ENCODE measurements at places on chromosomes 6 and 20.

- no peak for DNase-seq
Observed at GRCh38 chr6:11330413-11330760, 97.9 kb upstream of the NEDD9 start.

- no peak for DNase-seq
Observed at GRCh38 chr20:24049081-24049480, 60.5 kb upstream of the GGTLC1 start.

- no peak for DNase-seq
Observed at GRCh38 chr6:118444796-118445195, 103.3 kb upstream of the PLN start.

DNA sequence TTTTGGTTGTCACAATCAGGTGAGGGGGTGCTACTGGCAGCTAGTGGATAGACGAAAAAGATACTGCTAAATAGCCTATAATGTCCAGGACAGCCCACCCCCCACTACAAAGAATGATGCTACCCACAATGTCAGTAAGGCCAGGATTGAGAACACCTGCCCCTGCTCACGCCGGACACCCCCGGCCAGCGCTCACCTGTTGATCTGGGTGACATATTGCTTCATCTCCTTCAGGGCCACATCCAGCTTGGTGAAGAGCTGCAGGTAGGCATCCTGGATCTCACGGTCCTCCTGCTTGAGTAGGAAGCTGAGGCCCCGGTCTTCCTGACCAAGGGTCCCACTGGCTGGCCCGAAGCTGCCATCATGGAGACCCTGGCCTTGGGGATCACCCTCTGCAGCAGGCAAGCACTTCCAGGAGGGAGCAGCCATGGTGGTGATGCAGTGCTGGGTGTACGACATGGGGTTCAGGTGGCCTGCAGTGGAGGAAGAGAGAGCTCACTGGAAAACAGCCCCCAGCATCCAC is 178.6 kb downstream of the PREX1 start:
- no peak for DNase-seq

GRCh38 chr6:80456724-80457438 is 350.4 kb downstream of the BCKDHB start:
- DNase-seq: no peak

- DNase-seq: peak; percentile 45
Observed at GRCh38 chr6:25962149-25963127, at the start of gene TRIM38. Gene TRIM38 (plus strand): TSS chr6:25962802. CDS start chr6:25966523, 3,721 bp downstream.

GRCh38 chr6:53312355-53312754 is 36.4 kb downstream of the ELOVL5 start:
- DNase-seq: no peak

DNA sequence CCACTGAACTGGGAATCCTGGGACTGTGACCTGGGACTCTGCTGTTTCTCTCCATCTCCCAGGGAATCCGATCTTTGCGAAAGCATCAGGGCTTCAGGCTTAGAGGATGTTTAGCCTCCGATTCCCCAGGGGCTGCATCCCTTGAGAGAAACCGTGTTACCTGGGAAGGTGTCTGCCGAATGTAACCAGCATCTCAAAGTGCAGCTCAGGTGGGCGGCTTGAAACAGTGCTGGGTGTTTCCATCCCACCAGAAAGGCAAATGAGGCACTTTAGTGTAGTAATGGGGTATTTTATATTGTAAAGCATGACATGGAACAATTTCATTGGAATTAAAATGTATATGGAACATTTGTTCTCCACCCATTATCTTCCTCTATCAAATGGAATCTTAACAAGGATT is 15.2 kb downstream of the CDH4 start:
- no peak for DNase-seq

DNA sequence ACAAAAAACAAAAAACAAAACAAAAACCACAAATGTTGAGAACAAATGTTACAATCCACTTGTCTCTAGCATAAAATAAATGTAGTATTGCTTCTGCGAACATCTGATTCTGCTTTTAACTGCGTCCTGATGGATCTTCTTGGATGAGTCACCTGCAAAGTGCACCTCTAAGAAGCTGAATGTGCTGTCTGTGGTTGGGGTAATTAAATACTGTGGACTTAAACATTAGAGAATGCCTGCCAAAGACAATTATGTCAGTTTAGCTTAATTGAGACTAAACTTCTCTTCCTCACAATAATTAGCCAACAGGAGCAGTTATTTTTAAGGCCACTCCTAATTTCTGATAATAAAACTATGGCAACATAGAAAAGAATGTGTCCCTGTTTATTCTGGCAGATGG is 253.4 kb downstream of the PHACTR1 start:
- no peak for DNase-seq

- peak; percentile 40 for DNase-seq
Observed at GRCh38 chr6:119078376-119079282, at the start of gene FAM184A. Gene FAM184A (minus strand): TSS chr6:119078664. CDS start chr6:119078299, 365 bp downstream.

GRCh38 chr6:155088856-155089255 is 93.7 kb downstream of the TIAM2 start:
- DNase-seq: no peak

DNA sequence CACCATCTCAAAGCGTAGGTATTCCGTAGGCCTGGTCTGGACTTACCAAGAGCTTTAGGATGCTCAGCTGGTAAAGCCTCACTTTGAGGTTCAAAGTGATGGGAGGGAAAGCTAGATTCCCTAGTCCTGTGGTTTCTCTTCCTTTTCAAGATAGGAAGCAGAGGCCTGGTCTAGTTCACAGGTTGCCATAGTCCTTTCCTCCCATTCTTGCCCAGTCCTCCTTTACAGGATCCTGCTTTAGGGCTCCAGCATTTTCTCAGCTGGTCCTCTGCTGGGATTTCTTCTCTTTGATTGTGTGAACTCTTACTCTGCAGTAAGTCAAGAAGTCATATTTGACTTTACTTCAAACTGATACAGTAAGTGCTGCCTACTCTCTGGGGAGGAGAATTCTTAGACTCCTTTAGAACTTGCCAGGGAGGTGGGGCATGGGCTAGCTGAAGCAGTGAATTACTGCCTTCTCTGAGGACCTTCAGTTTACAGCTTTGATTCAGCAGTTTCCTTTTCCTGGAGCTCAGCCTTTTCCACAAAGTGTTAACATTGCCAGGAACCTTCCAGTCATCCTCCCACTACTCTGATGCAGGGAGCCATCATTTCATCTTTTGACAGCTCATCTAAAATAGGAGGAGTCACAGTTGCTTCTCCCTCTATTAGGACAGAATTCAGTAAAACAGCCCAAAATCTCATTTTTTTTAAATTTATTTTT is 42.8 kb upstream of the PLCG1 start:
- DNase-seq: no peak
